ENCODE measurements at places on chromosomes 16 and 17.

- no peak for DNase-seq
Observed at GRCh38 chr16:13307851-13308250, 406.5 kb downstream of the SHISA9 start.

GRCh38 chr17:73956595-73957465, 246.6 kb upstream of the RPL38 start:
- DNase-seq, result peak; percentile 67

DNA sequence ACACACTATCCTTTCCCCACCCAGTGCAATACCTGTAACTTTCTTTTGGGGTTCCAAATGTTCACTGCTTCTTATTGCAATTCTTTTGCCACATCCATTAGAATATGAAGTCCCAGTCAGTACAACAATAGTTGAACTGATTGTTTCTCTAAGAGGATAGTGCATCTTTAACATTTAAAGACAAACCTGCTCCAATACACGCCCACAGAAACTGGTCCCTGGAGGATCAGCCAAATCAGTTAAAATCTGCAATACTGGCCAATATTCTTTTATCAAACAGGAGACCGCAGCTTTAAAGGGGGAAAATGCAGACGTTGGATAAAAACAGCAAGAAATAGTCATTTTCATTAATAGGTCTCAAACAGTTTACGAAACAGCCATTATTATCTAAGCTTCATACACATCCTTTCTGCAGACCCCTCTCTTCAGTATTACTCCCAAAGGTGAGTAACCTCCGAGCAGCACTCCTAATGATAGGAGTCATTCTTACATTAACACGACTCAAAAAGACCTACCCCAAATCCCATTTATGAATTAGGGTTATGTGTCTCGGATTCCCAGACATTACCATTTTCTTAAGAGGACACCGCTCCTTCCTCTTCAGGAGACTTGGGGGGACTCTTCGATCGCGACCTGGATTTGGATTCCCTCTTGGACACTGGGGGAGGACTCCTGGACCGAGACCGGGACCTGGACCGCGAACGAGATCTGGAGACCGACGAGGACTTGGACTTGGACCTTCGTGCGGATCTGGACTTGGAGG, 1.4 kb downstream of the SRSF2 start:
- DNase-seq, result no peak

- DNase-seq, result no peak
Observed at GRCh38 chr16:56348168-56349085, 76.9 kb downstream of the AMFR start.

DNA sequence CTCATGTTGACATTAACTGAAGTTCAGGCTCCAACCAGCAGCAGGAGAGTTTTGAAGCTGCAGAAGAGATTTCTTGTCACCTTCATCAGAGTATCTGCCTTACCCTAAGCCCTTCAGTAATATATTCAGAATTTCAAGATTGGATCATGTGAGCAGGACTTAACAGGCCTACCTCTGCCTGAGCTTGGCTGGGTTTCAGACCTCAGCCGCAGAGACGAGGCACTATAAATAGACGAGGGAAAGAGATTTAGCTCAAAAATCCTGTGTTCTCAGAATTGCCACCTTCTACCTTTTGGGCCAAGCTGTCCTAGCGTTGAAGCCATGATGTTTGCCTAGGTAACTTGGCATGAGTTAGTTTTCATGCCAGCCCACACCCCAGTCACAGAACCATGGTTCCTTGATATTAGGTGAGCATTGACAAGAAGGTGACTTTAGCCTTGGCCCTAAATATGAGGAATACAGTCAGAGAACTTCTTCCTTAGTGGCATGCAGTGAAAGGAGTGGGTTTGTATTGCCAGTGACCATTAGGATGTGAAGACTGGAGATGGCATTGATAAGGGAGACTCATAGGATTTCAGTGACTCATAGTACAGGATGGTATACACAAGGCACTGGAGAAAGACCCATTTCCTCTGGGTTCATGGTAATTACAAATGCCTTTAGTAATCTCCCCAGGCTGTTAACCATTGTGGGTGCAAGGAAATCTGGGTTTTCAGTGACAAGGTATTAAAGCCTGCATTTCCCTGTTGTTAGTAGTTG, 224.3 kb downstream of the MSI2 start:
- no peak for DNase-seq

- no peak for DNase-seq
Observed at GRCh38 chr17:42975265-42975664, 4.6 kb downstream of the PTGES3L start.

DNA sequence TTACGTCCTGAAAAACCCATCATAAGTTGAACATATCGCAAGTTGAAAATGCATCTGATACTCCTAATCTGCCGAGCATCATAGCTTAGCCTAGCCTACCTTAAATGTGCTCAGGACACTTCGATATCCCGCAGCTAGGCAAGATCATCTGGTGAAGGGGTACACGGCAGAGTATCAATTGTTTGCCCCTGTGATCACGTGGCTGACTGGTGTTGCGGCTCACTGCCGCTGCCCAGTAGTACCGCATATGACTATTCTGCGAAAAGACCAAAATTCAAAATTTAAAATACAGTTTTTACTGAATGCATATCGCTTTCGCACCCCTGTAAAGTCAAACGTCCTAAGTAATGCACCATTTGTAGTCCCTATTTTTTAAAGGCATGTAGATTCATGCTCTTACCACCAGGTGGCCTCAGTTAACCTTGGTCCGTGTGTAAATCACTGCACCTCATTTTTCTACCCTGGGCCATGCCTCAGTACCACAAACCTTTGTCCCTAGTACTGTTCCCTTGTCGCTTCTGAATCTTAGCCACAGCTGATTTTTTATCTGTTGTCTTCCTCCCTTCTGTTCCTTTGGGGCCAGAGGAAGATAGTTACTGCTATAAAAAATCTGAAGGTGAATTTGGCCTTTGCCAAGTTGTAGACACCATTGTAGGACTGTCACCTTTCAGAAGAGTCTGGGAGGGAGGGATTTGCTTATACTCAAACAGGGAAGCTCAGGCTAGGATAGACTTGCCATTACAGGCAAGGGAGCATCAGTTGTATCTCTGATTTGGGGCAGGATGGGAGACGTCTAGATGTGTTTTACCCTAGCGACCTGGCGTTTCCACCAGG, 34.4 kb downstream of the WWP2 start:
- DNase-seq, result peak; percentile 41

Measured in activated naive CD4-positive, alpha-beta T cell treated with anti-CD3 and anti-CD28 coated beads for 36 hours (primary cell).